ENCODE measurements at places on chromosomes 6 and 20. TPM values are rescaled to one million over a fixed set of nuclear protein-coding genes. Genes with fewer than 3 reads are reported as not detected.

The PLG gene
- total RNA-seq, result not detected

The PXT1 gene
- total RNA-seq, result 0.43 TPM

The PDRG1 gene
- 2.6 TPM for total RNA-seq

The PLN gene
- total RNA-seq, result 5.2 TPM

The C6orf52 gene
- total RNA-seq, result not detected

The KIF25 gene
- under 0.01 TPM for total RNA-seq

The ULBP3 gene
- total RNA-seq, result 17.3 TPM

DNA sequence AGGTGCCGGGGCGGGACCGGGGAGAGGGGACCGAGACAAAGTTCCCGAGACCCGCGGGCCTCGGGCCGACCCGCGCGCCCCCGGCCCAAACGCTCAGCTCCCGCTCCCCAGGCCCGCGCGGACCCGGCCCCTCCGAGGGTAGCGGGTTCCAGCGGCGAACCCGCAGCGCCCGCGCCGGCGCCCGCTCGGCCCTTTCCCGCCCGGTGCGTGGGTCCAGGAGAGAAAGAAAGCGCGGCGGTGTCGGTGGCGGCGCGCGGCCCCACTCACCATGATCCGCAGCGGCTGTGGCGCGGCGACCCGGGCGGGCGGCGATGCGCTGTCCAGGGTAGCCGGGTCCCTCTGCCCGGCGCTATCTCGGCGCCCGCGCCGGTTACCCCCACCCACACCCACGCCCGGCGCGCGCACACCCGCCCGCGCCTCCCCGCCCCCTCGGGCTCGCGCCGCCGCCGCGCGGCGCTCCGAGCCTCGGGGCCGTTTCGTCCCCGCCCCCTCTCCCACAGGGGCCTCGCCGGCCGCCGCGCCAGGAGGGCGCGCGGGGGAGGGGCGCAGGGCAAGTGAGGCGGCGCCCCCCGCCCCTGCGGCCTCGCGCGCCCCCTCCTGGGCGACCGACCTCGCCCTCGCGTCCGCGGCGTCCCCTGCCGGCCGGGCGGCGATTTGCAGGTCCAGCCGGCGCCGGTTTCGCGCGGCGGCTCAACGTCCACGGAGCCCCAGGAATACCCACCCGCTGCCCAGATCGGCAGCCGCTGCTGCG, at the start of gene ELOVL2:
ELOVL2 (minus strand) TSS at position 345 of the 751 bp plus-strand sequence; CDS start at position 270, 75 bp downstream.
- peak; percentile 64 for DNase-seq

DNA sequence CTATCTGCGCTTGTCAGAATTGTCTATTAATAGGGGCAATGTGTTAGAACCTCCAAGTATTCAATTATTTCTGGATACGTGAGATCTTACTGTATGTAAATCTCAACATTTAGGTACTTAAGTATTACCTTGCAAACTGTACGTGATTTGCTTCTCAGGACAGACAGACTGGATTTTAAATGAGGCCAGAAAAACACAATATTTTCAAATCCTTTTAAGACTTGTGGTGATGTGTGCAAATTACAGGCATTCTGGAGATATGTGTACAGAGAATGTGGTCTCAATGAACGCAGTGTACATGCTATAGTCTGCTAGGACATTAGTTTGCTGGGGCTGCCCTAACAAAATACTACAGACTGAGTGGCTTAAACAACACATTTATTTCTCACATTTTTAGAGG, 16.9 kb downstream of the CCR6 start:
- no peak for DNase-seq

- DNase-seq, result peak; percentile 46
Observed at GRCh38 chr6:45548657-45549515, 171.2 kb upstream of the SUPT3H start.

DNA sequence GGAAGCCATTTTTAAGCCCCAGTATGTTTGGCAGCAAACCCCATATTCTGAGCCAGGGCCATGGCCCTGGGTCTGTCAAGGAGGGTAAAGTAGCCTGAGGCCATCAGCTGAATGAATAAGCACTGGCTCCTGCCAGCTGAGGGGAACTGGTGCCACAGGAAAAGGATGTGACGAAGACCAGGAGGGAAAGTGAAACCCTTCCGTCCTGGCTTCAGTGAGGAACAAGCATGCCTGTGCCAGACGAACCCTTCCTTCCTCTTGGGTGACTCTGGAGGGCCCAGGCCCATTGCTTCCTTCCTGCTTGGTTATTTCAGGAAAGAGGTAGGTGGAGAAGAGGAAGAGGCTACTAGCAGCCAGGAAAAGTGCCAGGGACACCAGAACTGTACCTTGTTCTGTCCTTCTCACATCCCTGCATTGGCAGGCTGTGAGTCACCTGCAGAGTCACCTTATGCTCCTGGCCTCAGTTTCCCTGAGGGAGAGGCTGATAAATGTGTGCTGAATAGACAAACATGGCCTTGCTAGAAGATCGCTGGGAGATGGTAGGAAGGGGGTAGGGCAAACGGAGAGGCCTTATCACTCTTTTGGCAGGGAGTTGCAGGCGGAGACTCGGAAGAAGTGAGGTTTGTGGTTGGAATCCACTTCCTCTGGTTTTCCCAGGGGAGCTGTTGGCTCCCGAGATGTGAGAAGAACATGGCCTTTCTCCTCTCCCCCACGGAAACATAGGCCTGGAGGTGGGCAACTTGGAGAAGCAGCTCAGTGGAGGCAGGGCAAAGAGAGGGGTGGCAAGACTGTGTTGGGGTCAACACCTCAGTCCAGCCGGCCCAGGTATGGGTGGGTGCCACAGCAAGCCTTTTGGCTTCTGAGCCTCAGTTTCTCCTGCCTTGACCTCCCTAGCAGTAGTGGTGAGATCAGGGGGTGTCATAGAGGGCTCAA, 37.4 kb downstream of the COX4I2 start:
- DNase-seq, result peak; percentile 90

GRCh38 chr6:98576791-98577190, 257.6 kb upstream of the POU3F2 start:
- DNase-seq, result no peak

DNA sequence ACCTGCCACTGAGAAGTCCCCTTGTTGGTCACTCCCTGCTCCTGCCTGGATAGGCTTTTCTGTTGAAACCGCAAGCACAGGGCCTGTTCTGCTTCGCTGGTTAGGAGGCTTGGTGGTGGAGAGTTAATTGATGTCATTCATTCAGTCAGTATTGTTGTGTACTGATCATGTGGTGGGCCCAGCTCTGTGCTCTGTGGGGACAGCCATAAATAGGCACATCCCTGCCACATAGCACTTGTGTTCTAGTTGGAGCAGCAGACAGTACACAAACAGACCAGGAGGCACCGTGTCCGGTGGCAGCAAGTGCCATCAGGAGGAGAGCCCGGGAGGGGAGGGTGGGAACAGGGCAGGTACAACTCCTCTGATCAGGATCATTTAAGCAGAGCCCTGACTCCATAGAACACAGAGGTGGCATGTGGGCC, 155.2 kb upstream of the INSM1 start:
- no peak for DNase-seq

DNA sequence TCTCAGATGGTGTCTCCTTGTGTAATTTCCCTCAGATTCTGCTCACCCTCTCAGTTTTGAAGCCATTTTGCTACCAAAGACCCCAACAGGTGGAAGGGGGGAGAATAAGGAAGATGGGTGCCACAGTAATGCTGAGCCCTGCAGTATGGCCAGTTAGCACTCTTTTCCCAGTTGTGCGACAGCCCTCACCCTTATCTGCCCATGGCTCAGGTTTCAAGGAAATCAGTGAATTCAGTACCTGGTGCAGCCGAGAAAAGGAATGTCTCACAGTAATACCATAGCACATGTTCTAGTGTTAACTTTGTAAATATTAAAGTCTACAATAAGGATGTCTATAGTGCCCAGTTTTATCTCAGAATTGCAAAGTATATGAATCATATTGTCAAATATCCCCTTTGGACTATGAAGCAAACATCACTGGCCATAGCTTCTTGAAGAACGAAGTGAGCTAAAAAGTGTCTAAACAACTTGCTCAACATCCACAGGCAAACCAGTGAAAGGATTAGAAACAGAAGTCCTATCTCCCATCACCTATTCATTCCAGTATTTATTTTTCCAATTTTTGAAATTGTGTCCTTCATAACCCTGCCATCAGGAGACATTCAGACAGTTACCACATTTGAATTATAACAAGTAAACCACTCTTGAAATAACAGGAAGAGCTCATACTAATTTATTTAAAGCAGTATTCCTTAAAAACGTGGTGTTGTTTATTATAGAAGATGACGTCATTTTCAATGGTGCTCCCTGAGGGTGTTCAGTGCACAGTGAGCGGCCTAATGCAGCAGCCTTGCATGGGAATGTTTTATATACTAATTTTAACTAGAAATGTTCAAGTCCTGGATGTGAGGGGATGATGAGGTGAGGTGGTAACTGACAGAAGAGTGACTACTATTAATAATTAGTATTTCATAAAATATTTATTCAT, 366.2 kb downstream of the TFAP2A start:
- DNase-seq, result no peak

GRCh38 chr20:40431611-40432010, 257.4 kb downstream of the MAFB start:
- DNase-seq, result no peak

- no peak for DNase-seq
Observed at GRCh38 chr20:23114018-23114417, 27.9 kb upstream of the CD93 start.

DNA sequence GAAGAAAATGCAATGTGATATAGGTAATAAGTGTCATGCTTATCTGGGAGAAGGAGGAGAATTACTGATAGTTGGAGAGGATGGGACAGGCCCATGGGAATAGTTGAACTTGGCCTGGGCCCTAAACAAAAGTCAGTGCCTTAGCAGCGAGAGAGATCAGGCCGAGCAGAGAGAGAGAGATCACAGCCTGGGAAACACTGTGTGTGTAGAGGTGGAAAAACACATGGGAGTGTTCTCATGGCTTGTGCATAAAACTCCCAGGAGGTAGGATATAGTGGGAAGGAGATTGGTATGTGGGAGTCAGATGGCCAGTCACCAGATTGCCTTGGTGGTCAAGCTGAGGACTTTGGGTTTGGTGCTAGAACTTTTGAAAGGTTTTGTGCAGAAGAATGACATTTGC, 47.6 kb downstream of the FIG4 start:
- DNase-seq, result no peak

DNA sequence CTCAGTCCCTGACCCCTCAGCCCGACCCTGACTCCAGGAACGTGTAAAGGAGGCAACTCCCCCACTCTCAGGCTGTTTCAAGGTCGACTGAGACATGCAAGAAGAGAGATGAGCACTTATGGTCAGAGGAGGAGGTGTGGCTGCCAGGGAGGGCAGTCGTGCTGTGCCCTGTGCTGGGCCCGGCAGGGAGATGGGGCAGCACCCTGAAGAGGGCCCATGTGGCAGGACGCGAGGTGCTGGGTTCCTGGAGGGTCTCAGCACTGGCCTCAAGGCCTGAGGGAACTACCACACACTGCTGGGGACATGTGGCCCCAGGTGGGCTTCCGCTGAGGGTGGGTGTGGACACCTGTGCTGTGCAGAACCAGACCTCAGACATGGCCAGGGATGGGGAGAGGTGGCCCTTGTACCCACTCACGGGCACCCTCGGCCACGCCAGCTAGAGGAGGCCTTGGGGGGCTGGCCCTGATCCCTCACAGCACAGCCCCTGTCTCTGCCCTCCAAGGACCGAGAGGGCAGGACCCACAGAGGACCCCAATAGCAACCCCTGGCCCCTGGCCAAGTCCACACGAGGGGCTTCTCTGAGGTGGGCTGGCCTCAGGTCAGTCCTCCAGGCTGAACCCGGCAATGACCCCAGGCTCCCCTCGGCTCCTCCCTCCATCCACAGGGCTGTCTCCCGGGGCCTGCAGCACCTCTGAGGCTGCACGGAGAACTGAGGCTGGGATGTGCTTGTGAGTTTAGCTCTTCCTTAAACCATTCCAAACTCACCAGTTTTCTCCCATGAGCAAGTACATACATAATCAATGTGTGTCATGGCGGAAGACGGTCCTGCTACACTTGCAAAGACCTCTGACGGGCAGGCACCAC, 8.7 kb downstream of the SLC2A4RG start:
- DNase-seq, result no peak

DNA sequence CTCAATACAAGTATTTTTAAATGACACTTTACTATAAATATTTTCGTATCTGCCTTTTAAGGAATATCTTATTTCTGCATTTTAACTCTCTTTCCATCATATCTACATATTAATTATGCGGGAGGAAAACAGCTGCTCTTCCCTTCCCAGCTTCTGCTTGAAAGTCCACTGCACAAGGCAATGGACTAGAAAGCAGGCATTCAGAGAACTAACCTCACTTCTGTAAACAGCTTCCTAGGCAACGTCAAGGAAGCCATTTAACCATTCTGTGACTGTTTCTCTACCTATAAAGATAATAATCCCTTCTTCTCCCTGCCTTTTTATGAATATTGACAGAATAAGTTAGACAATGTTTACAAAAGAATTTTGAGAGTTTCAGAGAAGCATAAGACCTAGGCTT, 319.4 kb downstream of the BTBD9 start:
- no peak for DNase-seq

DNA sequence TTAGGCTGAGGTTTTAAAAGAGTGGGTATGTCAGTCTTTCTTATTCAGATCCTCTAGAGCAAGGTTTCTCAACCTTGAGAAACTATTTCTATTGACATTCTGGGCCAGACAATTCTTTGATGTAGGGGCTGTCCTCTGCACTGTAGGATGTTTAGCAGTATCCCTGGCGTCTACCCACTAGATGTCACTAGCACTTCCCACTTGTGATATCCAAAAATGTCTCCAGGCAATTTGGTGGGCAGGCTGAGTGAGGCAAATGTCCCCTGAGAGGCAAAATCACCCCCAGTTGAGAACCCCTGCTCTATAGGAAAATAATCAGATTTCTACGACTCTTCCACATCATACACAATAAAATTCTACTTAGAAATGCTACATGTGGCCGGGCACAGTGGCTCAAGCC, 7.7 kb upstream of the ZKSCAN8 start:
- peak; percentile 45 for DNase-seq

- peak; percentile 48 for DNase-seq
Observed at GRCh38 chr6:112640891-112641290, 293.8 kb downstream of the RFPL4B start.

GRCh38 chr20:64224351-64225170, 31.0 kb upstream of the PCMTD2 start:
- peak; percentile 85 for DNase-seq

DNA sequence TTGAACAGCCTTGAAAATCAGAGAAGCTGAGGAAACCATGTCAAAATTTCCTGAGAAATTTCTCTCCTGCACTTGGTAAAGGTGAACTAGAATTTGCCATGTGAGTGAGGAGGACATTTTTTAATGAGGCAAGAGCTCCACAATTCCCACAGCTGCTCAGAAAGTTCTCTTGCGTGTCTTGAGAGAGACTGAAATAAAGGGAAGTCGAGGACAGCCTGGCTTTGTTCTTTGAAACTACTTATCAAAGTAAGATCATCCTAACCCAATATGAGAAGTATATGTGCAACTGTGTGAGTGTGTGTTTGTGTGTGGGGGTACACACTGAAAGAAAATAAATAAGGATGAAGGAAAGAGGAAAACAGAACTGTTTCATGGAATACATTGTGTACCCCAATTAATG, 163.4 kb downstream of the SLC24A3 start:
- no peak for DNase-seq
